ENCODE measurements at places on chromosomes 6 and 20.
A peak's percentile ranks its signal among the peaks of the same experiment; 100 is the strongest.

- no peak for DNase-seq
These were observed 28.6 kb upstream of the MOCS1 start for GRCh38 chr6:39962831-39963230.

- no peak for DNase-seq
These were observed 51.3 kb upstream of the EIF2S2 start for GRCh38 chr20:34163307-34163706.

- peak; percentile 45 for DNase-seq
These were observed 2.3 kb downstream of the TOX2 start for GRCh38 chr20:43916881-43917371.

- DNase-seq, result peak; percentile 51
These were observed 386.9 kb downstream of the CDH4 start for GRCh38 chr20:61638802-61639585.

GRCh38 chr6:156197513-156197912 lies 579.7 kb upstream of the ARID1B start:
- no peak for DNase-seq

- DNase-seq, result peak; percentile 15
These were observed 80.8 kb upstream of the RBM24 start for GRCh38 chr6:17200395-17200794.

DNA sequence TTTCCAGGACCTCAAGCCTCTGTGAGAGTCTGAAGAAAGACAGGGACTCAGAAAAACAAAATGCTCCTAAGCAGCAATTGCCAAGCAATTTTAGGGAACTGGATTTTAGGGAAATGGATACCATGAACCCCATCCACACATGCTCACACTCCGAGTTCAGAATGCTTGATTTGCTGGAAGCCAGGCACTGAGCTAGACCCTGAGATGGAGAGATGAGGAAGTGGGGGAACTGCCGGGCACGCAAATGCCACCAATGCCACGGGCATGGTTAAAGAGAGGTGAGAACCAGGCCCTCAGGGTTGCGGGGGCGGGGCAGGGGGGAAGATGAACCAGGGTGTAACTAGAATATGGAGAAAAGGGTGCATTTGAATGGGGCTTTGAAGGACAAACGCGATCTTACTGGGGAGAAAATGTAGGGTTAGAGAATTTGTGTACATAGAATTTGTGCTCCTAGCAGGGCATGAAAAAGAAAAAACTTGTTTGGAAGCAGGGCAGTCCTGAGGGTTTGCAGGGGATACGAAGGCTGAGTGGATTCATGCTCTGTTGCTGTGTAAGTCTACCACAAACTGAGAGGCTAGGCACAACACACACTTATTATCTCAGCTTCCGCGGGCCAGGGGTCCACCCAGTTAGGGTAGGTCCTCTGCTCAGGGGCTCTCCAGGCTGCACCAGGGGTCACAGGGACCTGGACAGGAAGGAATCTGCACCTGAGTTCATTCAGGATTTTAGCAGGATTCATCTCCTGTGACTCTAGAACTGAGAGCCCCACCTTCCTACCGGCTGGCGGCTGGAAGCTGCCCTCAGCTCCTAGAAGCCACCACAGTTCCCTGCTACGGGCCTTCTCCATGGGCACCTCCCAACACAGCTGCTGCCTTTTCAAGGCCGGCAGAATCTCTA lies 108.0 kb downstream of the SNX5 start:
- DNase-seq, result no peak

DNA sequence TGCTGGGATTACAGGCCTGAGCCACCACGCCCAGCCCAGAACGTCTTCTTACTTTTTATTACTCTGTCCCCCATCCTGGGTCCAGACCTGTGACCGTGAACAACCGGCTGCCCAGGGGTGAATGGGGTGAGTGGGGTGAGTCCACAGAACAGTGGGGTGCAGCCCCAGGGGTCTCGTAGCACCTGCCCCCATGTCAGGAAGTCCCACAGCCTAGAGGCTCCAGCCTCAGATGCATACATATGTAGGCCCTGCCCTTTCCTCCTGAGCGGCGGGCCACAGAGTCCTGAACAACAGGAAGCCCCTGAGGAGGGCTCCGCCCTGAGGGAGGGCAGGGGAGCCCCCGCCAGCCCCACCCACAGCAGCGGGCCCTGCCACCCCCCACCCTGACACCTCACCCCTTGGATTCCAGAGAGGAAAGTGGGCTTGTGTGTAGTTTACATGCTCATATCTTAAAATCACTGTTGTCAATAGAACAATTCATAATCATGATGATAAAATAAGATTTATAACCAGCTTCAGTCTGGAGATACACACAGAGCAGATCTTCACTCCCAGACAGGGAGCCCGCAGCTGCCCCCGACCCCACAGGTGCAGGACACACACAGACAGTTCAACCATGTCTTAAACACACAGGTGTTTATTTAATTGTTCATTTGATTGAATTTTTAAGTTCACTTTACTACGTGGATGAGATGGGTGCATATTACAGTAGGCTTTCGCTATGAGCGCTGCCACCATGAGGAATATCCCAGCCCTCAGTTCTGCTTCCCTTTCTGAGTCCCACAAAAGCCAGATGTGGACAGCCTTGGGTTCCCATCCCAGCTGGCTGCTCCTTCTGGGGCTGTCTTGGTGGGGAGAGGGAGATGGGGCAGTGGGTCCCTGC lies 12.4 kb upstream of the GMEB2 start:
- DNase-seq, result no peak

- no peak for DNase-seq
These were observed 24.7 kb upstream of the ELMO2 start for GRCh38 chr20:46430921-46431712.

GRCh38 chr6:132198896-132199295 lies 202.4 kb downstream of the MOXD1 start:
- peak; percentile 68 for DNase-seq

DNA sequence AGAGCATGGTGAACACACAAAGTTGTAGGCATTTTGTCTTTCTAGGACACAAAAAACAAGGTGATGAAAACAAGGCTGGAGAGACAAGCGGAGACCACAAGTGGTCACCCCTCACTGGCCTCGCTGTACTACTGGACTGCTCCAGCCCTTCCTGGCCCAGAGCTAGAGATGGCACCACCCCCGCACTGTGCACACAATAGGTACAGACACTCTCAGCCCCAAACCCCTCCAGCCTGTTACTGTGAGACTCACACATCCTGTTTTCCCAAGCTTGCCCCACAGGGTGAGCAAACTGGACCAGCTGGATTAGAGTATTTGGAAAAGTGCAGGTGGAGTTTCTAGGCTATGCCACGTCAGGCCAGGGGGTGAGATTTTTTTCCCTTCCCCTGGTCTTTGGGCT lies 8.4 kb upstream of the ZSWIM1 start:
- no peak for DNase-seq

- DNase-seq, result no peak
These were observed 10.5 kb upstream of the BEND3 start for GRCh38 chr6:107125771-107126170.

GRCh38 chr6:140379919-140380318 lies 1005.5 kb upstream of the CITED2 start:
- DNase-seq, result peak; percentile 35

DNA sequence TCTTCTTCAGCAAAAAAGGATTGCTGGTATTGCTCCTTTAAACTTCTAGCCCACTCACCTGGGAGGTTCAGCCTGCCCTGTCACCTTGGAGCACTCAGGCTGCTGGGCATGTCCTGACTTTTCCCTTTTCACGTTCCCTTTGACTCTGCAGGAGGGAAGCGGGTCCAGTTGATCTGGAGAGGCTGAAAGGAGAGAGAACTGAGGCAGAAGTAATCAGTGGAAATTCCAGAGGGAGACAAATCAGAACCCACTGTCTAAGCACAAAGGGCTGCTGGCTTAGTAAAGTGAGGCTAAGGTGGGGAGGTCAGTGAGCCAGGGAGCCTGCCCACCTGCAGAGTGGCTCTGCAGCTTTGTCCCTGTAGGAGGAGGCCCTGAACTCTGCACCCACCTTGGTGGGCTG lies 9.7 kb upstream of the SYNDIG1 start:
- DNase-seq, result no peak

DNA sequence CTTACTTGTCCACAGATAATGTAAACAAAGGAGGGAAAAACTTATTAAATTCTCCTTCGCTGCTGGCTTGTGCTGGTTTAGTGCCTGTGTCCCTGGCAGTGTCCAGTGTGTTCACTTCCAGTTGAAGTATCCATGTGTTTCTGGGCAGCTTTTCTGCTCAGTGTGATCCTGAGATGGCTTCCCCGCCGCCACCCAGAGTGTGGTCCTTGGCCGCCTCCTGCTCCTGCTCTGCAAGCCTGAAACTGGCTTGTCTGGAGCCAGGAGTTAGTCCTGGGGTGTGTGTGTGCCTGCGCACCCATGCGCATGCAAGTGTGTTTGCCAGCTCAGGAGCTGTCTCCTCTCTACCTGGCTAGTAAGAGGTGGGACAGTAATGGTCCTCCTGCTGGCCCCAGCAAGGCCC lies 7.2 kb downstream of the BTBD3 start:
- DNase-seq, result no peak

GRCh38 chr6:49300443-49300842 lies 162.6 kb downstream of the MMUT start:
- no peak for DNase-seq

GRCh38 chr6:11778648-11779328 lies at the start of gene ADTRP:
Gene ADTRP, minus strand, starts transcription at chr6:11778803. Its CDS starts 44 bp downstream, at chr6:11778759.
- DNase-seq, result no peak

DNA sequence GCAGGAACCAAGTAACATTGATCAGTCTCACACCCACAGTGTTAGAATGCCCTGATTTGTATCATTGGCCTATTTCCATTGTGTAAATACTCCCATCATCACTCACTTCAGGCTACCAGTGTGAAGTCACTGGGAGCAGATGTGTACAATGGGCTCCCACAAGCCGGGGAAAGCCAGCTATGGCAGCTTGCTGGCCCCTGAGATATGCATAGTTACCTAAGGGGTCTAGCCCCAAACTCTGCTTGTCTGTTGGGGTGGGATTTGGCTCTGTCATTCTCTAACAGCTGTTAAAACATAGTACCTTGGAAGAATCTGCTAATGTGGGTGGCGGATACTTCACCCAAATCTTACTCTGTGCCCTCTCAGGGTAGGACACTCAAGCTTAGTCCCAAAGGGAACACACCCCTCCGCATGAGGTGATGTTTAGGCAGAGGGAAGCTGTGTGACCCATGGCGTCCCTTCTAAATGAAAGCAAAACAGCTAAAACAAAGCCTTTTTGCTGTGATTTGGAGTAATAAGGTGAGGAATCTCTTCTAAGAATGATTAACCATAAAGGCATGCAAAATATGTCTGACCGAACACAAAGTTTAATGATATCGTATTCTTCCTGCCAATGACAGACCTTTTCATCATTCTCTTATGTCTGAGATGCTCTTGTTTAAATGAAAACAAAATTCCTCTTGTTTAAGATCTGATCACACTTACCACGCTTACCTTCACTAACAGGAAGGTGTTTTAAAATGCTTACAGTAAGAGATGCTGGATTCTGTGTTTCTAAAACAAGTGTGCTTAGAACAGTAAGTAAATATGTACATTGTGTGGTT lies 45.9 kb upstream of the PXDC1 start:
- DNase-seq, result peak; percentile 95

DNA sequence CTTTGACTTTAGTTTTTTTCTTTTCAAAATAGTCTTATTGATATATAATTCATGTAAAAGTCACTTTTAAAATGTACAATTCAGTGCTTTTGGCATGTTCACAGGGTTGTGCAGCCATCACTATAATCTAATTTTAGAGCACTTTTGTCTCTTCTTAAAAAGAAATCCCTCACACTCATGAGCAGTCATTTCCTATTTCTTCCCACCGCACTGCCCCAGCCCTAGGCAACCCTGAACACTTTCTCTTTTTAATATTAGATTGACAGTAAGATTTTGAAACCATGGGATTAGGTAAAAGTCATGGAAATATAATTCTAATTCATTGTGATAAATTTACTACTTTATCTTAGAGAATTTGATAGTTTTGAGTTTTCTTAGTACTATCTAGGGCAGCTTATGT lies 309.4 kb downstream of the UTRN start:
- no peak for DNase-seq

GRCh38 chr6:139641376-139641775 lies 266.9 kb upstream of the CITED2 start:
- peak; percentile 41 for DNase-seq

- DNase-seq, result no peak
These were observed 18.4 kb downstream of the TRAM2 start for GRCh38 chr6:52558266-52559000.

- no peak for DNase-seq
These were observed 45.7 kb downstream of the RAMACL start for GRCh38 chr6:166540631-166541331.

- DNase-seq, result peak; percentile 95
These were observed 115.1 kb downstream of the ZMYND8 start for GRCh38 chr20:47241345-47241781.

- peak; percentile 98 for DNase-seq
These were observed 54.1 kb downstream of the FGD2 start for GRCh38 chr6:37059344-37060194.

DNA sequence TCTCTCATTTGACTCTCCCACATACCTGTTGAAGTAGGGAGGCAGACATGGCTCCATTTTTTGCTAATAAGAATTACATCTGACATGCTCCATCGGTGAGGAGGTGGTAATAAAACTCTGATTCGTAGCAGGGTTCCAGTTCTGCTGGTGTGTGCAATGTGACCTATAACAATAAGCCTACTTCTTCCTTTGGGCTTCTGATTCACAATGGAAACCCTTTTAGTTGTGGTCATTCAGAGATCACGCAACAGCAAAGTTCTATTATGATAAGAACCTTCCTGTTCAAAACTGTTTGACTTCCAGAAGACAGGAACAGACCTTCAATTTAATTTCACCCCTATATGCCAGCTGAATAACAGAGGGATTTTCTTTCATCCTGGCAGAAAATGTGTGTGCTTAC lies 31.4 kb upstream of the GSTA4 start:
- DNase-seq, result no peak

DNA sequence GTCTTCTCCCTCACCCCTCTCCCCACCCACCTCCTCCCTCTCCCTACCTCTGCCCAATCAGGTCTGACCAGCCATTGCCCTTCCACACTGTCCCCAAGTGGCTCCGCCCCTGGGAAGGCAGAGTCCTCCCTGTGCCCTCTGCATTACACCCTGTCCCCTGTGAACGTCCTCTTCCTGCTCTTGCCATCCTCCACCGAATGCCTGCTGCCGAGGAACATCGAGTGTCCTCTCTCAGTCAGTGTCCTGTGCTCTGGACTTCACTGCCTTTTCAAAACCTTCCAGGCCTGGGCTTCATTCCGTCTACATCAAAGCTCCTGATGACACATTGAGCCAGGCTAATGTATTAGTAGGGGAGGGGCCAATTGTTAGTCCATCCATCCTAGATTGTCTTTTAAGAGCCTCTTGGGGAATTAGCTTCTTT lies 3.3 kb upstream of the PACSIN1 start:
- peak; percentile 20 for DNase-seq

GRCh38 chr20:38083338-38084048 lies 49.9 kb downstream of the RPRD1B start:
- no peak for DNase-seq

DNA sequence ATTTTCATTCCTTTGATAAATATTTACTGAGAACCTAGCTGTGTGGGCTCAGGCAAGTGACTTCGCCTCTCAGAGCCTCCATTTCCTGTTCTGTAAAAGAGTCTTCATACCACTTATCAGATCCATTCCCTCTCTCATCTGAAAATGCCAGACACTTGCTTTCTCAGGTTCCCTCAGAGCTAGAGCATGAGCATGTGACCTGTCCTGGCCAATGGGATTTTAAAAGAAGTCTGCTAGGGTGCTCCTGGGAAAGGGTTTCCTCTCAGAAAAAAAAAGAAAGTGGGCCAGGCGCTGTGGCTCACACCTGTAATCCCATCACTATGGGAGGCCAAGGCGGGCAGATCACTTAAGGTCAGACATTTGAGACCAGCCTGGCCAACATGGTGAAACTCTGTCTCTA lies 5.3 kb downstream of the KCNB1 start:
- no peak for DNase-seq

- no peak for DNase-seq
These were observed 88.3 kb downstream of the NINL start for GRCh38 chr20:25496968-25497401.

- no peak for DNase-seq
These were observed 41.9 kb upstream of the FERMT1 start for GRCh38 chr20:6164421-6165341.

All from fibroblast of skin of right biceps (primary cell).